ENCODE measurements at places on chromosomes 1 and 21. TPM values are rescaled to one million over a fixed set of nuclear protein-coding genes. Genes with fewer than 3 reads are reported as not detected.

GRCh38 chr1:212498283-212499040, 65.7 kb downstream of the NENF start:
- no peaks in the 10 kb centered on the region for H3K27me3 ChIP-seq
- no peaks in the 10 kb centered on the region for H3K36me3 ChIP-seq
- no peaks in the 10 kb centered on the region for H3K4me1 ChIP-seq
- no peak overlapping the region for H3K4me3 ChIP-seq
- H3K27ac ChIP-seq: no peak overlapping the region

- H3K4me1 ChIP-seq: peaks cover 40% of the 10 kb centered on the region
- peak overlapping the region; percentile 82 for H3K27ac ChIP-seq
- H3K36me3 ChIP-seq: no peaks in the 10 kb centered on the region
- no peak for DNase-seq
- H3K4me3 ChIP-seq: no peak overlapping the region
Observed at GRCh38 chr1:108590957-108591356, 31.1 kb downstream of the EEIG2 start.

DNA sequence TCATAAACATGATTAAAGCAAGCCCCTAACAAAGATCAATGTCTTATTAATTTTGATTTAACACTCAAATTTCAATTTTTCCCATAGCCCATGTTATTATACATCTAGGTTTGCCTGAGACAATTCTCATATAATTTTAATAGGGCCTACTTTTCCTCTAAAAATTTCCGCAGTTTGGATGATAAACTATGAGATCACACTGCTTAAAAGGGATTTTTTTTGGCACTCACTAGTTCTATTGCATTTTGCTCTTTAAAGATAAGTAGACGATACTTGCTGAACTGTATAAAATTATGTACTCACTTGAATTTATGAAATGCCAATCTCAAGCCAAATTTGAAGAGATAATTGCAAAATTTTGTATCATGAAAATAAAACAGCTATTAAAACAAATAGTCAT, 480.4 kb upstream of the ZRANB2 start:
- DNase-seq: no peak
- no peaks in the 10 kb centered on the region for H3K36me3 ChIP-seq
- no peaks in the 10 kb centered on the region for H3K27me3 ChIP-seq
- no peaks in the 10 kb centered on the region for H3K4me1 ChIP-seq
- no peak overlapping the region for H3K27ac ChIP-seq

DNA sequence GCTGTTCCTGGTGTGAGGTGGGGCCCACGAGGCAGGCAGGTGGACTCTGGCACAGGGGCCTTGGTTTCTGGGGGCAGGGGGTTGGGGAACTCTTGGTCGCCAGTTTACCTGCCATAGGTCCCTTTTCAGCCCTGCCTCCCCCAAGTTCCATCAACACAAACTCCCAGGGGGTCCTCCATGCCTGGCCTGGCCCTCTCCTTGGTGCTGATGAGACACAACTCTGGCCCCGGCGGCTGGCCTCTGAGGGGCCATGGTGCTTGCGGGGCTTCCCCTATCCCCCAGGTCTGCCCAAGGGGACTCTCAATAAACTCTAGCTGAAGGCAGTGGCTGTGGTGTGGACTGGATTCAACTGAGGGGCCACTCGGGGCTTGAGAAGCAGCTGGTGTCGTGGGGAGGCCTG, 16.0 kb downstream of the HTR6 start:
- no peak for DNase-seq
- H3K4me3 ChIP-seq: no peak overlapping the region
- H3K27ac ChIP-seq: no peak overlapping the region
- no peaks in the 10 kb centered on the region for H3K36me3 ChIP-seq
- no peaks in the 10 kb centered on the region for H3K27me3 ChIP-seq

DNA sequence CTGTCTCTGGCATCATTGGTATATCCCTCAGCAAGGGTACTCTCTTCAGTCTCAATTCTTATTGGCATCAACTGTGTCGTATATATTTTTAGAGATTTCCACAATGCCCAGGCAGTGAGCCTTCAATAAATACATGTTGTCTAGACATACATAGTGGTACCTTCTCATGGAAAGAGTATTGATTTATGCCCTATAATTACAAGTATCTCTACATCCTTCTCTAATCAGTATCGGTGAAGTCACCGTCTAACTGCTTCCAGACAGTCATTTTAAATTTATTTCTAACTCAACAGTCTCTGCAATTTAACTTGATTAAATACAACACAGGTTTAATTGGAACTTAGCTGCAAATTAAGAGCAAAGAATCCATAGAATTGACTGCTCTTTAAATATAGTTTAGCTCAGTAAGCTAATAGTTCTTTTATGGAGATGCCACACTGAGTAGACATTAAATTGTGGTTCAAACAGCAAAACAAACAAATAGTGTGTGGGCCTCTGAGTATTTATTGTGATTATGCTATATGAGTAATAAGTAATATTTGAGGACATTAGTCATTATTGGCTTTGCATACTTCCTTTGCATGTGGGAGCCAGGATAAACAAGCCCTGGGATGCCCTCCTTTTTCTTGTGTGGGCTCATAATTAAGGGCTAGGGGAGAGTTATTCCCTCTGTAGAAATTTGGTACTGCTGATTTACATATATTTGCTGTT, 126.9 kb upstream of the DUSP10 start:
- H3K4me1 ChIP-seq: peaks cover 7% of the 10 kb centered on the region
- H3K27ac ChIP-seq: no peak overlapping the region
- H3K4me3 ChIP-seq: no peak overlapping the region
- H3K27me3 ChIP-seq: no peaks in the 10 kb centered on the region
- H3K36me3 ChIP-seq: no peaks in the 10 kb centered on the region

DNA sequence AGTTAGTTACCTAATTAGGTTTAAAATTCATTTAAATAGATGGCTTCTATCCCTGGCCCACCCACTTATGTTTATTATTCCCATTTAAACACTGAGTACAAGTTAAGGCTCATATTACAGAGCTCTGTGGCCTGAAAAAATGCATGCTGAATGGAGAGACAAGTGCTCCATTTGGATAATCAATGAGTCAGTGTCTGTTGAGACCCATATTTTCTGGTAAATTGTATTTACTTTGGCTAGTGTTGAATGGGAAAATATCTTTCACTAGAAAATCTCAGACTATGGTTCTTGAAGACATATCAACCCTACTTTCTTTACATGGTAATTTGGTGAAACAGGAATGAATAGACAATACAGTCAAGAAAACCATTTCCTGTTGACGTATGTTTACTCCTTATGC, 356.0 kb downstream of the S1PR1 start:
- H3K4me3 ChIP-seq: no peak overlapping the region
- H3K36me3 ChIP-seq: no peaks in the 10 kb centered on the region
- no peak overlapping the region for H3K27ac ChIP-seq
- no peak for DNase-seq
- H3K4me1 ChIP-seq: no peaks in the 10 kb centered on the region

- H3K27me3 ChIP-seq: no peaks in the 10 kb centered on the region
- H3K27ac ChIP-seq: no peak overlapping the region
- no peak for DNase-seq
- peaks cover 4% of the 10 kb centered on the region for H3K4me1 ChIP-seq
Observed at GRCh38 chr1:16134066-16134801, 21.6 kb downstream of the EPHA2 start.

- no peak for DNase-seq
- no peaks in the 10 kb centered on the region for H3K27me3 ChIP-seq
- no peak overlapping the region for H3K4me3 ChIP-seq
- peaks cover 16% of the 10 kb centered on the region for H3K4me1 ChIP-seq
Observed at GRCh38 chr1:183048087-183049085, 25.2 kb downstream of the LAMC1 start.

DNA sequence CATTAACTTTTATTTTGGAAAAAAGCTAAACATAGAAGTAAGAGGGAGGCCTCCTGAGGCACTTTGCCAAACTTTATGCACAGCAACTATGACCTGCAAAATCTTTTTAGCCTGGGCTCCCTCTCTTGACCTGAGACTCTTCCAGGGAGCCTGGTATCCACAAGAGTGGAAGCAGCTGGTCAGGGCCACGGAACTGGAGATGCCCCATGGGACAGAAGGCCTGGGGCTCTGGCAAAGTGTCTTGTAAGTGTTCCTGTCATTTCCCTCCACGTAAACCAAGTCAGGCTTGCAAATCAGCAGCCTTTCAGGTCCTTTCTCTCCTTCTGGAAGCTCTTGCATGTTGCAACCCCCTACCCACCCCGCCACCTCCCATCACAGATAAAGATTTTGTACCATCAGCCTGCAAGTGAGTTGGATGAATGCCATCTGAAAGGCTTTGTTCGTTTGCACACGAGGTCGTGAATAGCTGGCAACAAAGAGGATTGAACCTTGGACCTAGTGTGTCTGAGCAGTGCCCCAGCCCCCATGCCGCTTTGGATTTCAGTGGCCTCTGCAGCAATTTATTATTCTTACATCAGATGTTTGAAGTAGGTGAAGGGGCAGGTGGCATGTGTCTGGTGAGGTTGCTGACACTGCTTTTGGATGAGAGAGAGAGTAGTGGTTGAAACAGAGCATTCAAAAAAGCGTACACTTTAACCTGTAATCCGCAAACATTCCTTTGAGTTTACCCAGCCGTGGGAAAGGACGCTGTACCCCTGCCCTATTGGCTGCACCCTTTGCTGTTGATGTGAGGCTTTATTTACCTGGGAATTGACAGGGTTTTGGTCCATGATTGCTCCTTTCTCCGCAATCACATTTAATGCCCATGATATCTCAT, 91.6 kb downstream of the GALNT2 start:
- H3K4me3 ChIP-seq: no peak overlapping the region
- H3K4me1 ChIP-seq: peaks cover 25% of the 10 kb centered on the region
- DNase-seq: no peak

GRCh38 chr1:213572912-213573647, 414.7 kb upstream of the PROX1 start:
- no peaks in the 10 kb centered on the region for H3K27me3 ChIP-seq
- no peak overlapping the region for H3K4me3 ChIP-seq
- no peak for DNase-seq
- no peaks in the 10 kb centered on the region for H3K36me3 ChIP-seq
- no peaks in the 10 kb centered on the region for H3K4me1 ChIP-seq
- H3K27ac ChIP-seq: no peak overlapping the region

DNA sequence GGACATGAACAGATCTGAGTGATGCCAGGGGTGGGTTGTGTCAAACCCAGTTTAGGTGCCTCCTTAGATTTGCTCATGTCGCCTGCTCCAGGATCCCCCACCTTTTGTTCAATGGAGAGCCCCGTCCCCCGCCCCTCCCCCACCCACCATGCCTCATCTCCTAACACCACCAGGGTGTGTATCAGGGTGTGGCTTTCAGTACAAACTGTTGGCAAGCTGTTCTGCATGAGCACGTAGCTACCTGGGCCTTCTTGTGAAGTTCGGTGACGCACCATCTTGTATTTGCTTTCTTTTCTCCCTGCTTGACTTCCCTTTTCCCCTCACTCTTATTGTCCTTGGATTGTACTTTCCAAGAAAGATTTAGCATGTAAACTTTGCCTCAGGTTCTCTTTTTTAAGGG, 94.8 kb downstream of the EBNA1BP2 start:
- no peak for DNase-seq
- no peaks in the 10 kb centered on the region for H3K36me3 ChIP-seq
- H3K27ac ChIP-seq: no peak overlapping the region
- H3K4me3 ChIP-seq: no peak overlapping the region

- DNase-seq: no peak
- H3K4me3 ChIP-seq: no peak overlapping the region
- H3K4me1 ChIP-seq: no peaks in the 10 kb centered on the region
- H3K27me3 ChIP-seq: no peaks in the 10 kb centered on the region
- H3K36me3 ChIP-seq: no peaks in the 10 kb centered on the region
- no peak overlapping the region for H3K27ac ChIP-seq
Observed at GRCh38 chr1:113874012-113874879, 2.7 kb upstream of the PTPN22 start.

GRCh38 chr1:182175361-182175931, 113.9 kb upstream of the ZNF648 start:
- no peak overlapping the region for H3K27ac ChIP-seq
- DNase-seq: no peak
- H3K4me1 ChIP-seq: no peaks in the 10 kb centered on the region
- H3K36me3 ChIP-seq: no peaks in the 10 kb centered on the region
- H3K4me3 ChIP-seq: no peak overlapping the region

DNA sequence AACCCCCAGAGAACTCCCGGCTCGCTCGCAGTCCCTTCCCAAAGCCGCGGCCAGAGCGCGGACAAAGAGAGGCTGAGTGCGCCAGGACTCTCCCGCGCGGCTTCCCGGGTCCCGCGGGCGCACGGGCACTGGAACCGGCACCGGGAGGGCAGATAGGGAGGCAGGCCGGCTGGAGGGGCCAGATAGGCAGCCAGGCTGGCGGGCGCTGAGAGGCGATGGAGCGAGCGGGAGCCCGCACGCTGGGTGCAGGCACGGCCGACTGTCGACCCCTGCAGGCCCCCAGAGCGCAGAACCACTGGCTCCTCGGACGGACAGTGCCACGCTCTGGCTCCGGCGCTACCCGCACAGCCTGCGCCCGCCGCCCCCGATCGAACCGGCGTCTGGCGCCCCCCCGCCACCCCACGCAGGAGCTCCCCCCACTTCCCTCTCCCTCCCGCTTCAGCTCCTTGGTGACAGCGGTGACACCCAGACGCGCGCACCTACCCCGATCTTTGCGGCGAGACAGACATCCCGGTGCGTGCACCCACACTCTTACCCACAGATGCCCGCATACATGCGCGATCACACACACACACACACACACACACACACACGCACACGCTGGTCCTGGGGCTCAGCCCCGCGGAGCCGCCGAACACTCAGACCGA, 534 bp downstream of the SLC6A9 start:
- peak overlapping the region; percentile 93 for H3K4me3 ChIP-seq
- H3K27me3 ChIP-seq: no peaks in the 10 kb centered on the region
- DNase-seq: peak; percentile 88
- H3K4me1 ChIP-seq: peaks cover 11% of the 10 kb centered on the region

- no peaks in the 10 kb centered on the region for H3K4me1 ChIP-seq
- H3K27me3 ChIP-seq: no peaks in the 10 kb centered on the region
- H3K4me3 ChIP-seq: no peak overlapping the region
- H3K27ac ChIP-seq: no peak overlapping the region
- no peak for DNase-seq
- H3K36me3 ChIP-seq: peaks cover 2% of the 10 kb centered on the region
Observed at GRCh38 chr1:51002516-51002915, 32.5 kb downstream of the CDKN2C start.

DNA sequence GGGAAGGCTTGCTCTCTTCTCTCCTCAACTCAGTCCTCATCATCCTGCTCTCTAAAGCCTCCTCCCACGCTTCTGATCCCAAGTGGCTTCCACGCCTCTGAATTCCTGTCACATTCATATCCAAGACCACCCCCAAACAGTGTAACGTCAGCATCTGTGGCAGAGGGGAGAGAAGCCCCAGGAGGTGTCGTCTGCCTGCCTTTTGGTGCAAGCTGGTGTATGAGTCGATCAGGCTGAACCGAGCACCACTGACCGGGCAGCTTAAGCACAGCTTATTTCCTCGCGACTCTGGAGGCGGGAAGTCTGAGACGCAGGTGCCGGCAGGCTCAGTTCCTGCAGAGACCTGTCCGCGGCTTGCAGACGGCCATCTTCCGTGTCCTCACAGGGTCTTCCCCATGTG, 123.8 kb upstream of the RAB4A start:
- H3K27me3 ChIP-seq: 0 out of 2 replicates have a peak, but pooled peaks cover 5% of the 10 kb centered on the region
- DNase-seq: no peak
- H3K36me3 ChIP-seq: no peaks in the 10 kb centered on the region
- H3K27ac ChIP-seq: no peak overlapping the region

The UBL4B gene
- polyA plus RNA-seq: not detected

The EVA1C gene
- 9.5 TPM for polyA plus RNA-seq

The RGSL1 gene
- polyA plus RNA-seq: not detected

The S100A7 gene
- polyA plus RNA-seq: not detected
